ENCODE measurements at places on chromosomes 5 and 9.

GRCh38 chr9:116952436-116952810 lies 265.3 kb downstream of the TRIM32 start:
- DNase-seq, result no peak

- DNase-seq, result no peak
Observed at GRCh38 chr9:115035841-115036612, 81.9 kb downstream of the TNC start.

GRCh38 chr5:141512911-141513626 lies 24.2 kb downstream of the PCDHGC5 start:
- DNase-seq, result no peak

GRCh38 chr5:1527533-1528205 lies 3.9 kb upstream of the LPCAT1 start:
- DNase-seq, result no peak

DNA sequence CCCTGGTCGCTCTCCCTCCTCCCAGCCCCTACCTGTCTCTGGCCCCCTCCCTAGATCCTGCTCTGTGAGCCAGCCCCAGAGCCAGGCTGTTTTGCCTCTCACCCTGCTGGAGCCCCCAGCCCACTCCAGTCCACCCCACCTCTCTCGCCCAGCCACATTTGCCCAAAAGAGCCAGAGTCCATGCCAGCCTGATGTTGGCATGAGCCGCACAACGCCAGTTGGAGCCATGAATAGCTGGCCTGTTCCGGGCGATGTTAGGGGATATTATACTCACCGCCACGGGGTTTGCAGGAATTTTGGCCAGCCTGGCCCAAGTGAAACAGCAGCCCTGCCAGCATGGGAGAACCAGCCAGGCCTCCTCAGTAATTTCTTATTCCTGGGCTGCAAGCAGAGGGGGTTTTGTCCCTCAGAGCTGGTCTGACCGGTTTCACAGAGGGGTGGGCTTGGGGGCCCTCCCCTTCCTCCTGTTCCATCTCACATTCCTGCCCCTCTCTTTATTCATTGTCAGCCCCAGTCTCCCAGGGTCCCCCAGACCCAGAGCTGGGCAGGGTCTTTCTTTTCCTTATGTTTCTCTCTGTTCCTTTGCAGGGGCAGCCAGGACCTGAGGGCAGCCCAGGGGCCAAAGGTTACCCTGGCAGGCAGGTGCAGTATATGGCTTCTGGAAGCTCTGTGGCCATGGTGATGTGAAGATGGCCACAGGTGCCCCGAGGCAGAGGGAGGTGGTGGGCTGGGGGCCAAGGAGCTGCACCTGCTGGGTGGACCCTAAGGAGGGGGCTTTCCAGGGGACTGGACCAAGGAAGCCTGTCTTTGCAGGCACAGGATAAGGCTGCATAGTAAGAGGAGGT lies 50.1 kb downstream of the COL27A1 start:
- DNase-seq, result no peak

DNA sequence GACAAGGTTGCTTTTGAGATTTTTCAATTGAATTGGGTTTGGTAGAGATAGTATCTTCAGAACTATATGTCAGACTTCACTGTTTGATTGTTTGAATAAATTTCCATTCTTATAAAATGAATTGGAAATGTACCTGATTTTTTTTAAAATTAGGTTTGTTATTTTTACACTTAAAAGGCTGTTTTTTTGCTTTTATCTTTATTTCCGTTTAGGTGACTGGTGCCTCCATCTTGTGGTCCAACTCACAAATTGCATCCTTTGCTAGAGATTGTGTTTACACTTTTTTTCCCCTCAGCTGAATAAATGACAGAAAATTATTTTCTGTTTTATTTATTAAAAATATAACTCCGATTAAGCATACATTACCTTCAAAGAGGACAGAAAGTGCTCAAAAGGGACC lies 15.6 kb downstream of the NDUFAF2 start:
- no peak for DNase-seq

DNA sequence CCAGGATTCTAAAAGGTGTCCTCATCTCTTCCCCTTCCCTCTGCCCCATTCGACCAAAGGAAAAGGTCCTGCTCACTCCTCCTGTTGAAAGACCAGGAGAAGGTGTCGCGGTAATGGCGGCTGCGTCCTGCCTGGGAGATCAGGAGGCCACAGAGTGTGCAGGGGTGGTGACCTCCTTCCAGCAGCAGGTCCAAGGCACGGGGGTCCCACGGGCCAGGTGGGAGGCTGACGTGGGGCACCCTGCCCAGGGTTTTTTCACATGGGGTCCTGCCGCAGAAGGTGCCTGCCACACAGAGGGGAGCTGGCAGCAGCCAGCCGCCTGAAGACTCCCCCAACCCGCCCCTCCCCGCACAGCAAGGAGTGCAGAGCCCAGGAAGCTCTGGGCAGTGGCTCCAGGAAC lies 22.2 kb upstream of the ADAMTS2 start:
- no peak for DNase-seq

DNA sequence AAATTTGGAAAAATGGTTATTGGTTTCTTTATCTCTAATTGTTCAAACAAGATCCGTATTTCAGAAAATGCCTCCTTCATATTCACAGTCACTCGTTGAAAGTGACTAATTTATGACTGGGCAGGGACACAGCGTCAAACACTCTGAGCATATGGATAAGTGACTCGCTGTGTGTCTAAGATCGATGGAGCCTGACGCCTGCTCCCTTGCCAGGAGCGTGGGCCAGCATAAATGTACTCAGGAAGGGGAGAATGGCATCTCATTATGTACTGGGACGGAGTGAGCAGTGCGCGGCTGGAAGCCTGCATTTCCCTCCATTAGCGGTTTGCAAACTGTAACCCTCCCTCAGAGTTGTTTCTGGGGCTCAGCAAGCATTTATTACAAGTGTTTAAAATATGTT lies 79.8 kb upstream of the CAST start:
- no peak for DNase-seq

- no peak for DNase-seq
Observed at GRCh38 chr9:137313326-137313936, 11.4 kb upstream of the NRARP start.

DNA sequence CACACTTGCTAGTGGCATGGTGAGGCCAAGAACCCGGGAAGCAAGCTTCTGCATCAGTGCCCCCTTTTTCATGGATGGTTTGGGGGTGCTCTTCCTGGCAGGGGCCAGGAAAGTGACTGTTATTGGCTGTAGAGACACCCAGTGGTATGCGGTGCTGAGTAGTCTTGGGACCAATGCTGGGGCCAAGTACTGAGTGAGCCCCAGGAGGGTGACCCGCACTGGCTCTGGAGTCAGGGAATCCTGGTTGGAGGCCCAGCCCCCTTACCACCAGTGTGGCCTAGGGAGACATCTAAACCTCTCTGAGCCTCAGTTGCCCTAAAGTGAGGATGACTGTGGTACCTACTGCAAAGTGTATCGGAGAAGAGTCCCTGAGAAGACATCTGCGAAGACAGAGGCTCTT lies 41.2 kb upstream of the SYNPO start:
- DNase-seq, result no peak

- DNase-seq, result no peak
Observed at GRCh38 chr5:133328800-133329199, 277.0 kb downstream of the HSPA4 start.

DNA sequence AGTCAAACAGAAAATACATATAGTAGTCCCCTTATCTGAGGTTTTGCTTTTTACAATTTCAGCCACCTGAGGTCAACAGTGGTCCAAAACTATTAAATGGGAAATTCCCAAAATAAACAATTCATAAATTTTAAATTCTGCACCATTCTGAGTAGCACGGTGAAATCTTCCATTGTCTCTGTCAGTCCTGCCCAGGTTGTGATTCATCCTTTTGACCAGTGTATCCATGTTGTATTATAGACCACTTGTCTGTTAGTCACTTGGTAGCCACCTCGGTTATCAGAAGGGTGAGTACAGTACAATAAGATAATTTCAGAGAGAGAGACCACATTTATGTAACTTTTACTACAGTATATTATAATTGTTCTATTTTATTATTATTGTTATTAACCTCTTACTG lies 2.8 kb downstream of the CCDC152 start:
- no peak for DNase-seq

GRCh38 chr5:15442193-15442570 lies 57.8 kb upstream of the FBXL7 start:
- no peak for DNase-seq

GRCh38 chr5:146426853-146427618 lies 20.1 kb upstream of the TCERG1 start:
- no peak for DNase-seq

GRCh38 chr5:40733879-40734563 lies 21.7 kb downstream of the TTC33 start:
- DNase-seq, result no peak

DNA sequence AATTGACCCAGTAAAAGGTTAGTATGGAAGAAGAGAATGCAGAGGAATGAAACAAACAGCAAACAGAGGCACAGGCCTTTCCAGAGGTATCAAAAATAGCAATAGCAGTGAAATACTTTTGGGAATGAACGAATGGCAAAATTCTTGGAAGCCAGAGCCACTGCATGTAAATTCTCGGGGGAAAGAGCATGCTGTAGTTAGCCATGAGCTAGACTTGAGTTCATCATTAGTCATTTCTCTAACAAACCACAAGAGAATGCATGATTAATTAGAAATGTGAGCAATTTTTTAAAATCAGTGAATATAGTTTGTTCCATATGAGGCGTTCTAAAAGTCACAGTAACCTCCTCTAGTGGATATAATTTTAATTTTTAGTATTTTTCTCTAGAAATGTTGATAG lies 170.3 kb upstream of the PRR16 start:
- peak; percentile 72 for DNase-seq

GRCh38 chr5:111745075-111745739 lies 11.8 kb downstream of the NREP start:
- no peak for DNase-seq

GRCh38 chr9:91883503-91883902 lies 66.5 kb downstream of the ROR2 start:
- no peak for DNase-seq

DNA sequence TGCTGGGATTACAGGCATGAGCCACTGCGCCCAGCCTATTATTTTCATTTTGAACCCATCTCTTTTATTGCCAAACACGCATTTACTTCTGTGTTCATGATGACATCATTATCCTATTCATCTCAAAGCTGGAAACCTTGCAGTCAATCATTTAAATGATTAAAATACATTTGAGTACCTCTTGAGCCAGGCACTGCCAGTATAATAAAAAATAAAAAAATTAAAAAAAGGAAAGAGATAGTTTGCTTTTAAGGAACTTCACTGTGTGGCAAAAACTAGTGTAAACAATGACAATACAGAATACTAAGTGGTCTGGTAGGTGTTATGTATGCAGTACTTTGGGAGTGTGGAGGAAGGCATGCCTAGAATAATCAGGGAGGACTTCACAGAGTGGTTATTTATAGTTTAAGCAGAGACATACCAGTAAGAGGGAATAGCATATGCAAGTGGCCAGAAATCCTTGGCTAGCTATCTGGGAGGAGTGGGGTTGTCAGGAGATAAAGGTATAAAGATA lies 8.6 kb downstream of the NSD1 start:
- DNase-seq, result no peak

- no peak for DNase-seq
Observed at GRCh38 chr9:130024597-130024994, 18.4 kb downstream of the FNBP1 start.

- no peak for DNase-seq
Observed at GRCh38 chr5:32339198-32339597, 26.5 kb upstream of the MTMR12 start.

DNA sequence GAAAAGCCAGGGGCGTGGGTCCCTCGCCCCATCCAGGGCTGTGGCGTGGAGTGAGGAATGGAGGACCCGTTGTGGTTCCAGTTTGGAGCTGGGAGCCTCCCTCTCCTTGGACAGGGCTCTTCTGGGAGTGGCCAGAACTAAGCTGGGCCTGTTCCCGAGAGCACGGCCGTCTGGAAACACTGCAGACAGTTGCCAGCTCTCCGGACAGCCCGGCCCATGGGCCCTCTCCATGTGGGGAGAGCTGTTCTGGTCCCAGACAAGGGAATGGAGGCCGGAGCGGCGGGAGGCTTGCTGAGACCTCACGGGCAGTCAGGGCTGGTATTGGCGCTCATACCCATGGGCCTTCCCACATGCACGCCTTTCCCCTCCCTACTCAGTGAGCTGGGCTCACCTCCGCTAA lies 45.2 kb upstream of the FCN2 start:
- no peak for DNase-seq

- DNase-seq, result no peak
Observed at GRCh38 chr5:171483551-171484135, 64.2 kb downstream of the FGF18 start.

GRCh38 chr5:94802450-94802849 lies 184.0 kb downstream of the SLF1 start:
- no peak for DNase-seq

DNA sequence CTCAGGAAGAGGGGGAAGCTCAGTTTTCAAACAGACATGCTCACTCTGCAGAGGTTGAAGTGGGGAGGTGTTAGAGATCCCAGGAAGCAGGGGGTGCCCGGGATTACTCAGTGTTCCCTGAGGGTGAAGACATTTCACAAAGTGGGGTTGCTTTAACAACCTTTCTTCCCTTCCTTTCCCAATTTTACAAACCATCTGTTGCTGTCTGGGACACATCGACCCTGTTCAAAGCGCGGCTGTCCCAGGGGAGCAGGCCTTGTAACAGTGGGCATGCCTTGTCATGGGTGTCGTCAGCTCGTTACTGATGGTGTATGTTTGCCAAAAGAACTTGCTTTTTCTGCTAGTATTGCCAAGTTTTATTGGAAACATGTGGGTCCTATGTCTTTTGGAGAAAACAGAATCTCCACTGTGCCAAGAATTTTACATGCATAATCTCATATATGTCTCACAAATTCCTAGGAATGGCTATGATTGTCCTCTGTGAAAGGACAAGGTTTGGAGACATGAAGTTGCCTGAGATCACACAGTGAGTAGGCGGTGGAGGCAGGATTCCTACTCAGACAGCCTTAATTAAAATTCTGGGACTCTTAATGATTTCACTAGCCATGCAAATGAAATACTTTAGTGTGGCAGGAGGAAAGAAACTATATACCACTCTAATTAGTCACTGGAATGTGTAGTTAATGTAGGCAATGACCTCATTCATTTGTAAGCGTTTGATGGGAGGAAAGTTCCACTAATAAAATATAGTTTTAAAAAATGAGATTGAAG lies 198.9 kb downstream of the NXNL2 start:
- peak; percentile 61 for DNase-seq

GRCh38 chr5:157592594-157592993 lies 17.0 kb upstream of the ADAM19 start:
- DNase-seq, result no peak

DNA sequence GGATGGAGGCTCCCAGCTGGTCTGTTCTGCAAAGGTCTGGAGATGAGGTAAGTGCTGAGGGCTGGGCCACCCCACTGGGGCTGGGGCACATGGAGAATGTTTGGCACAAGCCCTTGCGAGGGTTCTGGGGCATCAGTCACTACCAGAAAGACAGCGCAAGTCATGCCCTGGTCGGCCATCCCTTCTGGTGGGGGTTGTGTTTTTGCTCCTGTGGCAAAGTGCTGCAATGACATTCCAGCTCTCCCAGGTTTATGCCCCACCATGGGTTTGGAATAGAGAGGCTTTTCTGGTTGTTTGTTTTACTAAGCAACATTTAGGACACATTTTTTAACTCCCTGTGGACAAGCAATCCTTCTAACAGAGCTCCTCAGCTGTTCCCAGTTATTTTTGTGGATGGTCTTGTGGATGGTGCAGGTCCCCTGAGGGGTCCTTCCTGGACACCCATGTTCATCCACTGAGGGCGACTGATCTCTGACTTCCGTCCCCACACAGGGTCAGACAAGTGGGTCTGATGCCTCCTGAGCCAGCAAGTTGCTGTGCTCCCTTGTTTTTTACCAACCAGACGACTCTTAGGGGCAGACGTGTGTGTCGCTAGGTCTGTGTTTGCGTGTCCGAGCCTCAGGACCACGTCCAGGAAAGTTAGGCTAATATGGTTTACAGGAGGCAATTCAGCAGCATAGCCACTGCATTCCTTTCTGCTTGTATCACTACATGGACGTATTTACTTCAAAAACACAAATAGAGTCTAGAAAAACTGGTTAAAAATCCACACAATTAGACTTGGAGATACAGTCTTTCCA lies 64.9 kb upstream of the ECM2 start:
- DNase-seq, result no peak

All from HS-5 (cell line).